ENCODE measurements at places on chromosomes 7 and 10.

DNA sequence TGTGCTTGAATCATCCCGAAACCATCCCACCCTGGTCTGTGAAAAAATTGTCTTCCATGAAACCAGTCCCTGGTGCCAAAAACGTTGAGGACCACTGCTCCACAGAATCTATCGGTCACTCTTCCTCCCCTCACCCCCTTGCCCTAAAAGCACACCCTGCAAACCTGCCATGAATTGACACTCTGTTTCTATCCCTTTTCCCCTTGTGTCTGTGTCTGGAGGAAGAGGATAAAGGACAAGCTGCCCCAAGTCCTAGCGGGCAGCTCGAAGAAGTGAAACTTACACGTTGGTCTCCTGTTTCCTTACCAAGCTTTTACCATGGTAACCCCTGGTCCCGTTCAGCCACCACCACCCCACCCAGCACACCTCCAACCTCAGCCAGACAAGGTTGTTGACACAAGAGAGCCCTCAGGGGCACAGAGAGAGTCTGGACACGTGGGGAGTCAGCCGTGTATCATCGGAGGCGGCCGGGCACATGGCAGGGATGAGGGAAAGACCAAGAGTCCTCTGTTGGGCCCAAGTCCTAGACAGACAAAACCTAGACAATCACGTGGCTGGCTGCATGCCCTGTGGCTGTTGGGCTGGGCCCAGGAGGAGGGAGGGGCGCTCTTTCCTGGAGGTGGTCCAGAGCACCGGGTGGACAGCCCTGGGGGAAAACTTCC is 784 bp upstream of the SERPINE1 start:
- no peak for DNase-seq

DNA sequence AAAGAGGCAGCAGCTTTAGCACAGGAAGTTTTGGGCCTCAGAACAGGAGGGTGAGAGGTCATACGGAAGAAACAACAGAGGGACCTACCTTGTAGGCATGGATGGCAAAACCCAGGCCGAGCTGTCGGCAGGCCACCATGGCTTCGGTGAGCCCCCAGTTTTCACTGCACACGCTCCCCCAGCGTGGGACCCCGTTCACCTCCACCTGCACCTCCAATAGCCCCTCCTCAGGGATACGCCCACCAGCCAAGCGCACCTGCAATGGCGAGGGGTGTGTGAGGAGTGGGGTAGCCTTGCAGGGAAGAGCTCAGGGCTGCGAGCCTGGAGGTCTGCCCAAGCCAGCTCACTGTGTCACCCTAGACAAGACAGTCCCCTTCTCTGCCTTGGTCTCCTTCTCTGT is 11.3 kb downstream of the LOXL4 start:
- DNase-seq, result no peak

DNA sequence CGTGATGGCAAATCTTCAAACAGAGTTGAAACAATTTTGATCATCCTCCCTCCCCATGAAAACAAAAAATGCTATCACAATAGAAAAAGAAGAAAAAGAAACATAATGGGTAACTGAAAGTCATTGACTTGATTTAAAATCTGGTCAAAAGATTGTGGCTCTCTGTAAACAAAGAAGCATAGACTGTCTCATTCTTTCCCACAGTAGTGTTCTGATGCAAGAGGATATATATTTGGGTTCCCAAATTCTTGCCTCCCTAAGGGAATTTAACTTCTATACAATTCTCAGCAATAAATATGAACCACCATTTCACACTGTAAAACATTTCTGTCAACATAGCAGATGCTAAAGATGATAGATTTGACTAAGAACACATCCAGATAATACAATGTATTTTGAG is 32.8 kb upstream of the MEOX2 start:
- DNase-seq, result no peak

- DNase-seq, result no peak
Measured at GRCh38 chr7:134836447-134836846, 57.0 kb downstream of the CALD1 start.

DNA sequence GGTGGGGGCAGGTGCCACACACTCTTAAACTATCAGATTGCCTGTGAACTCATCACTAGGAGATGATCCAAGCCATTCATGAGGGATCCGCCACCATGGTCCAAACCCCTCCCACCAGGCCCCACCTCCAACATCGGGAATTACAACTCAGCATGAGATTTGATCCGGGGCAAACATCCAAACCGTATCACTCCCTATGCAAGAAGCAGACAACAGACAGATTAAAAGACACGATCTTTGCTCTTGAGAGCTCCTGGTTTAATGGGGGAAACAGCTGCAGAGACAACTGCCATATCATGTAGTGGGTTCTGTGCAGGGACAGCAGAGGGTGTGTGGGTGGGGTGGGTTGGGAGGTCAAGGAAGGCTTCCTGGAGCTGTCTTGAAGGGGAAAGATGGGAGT is 123.6 kb downstream of the EMX2 start:
- DNase-seq, result no peak

DNA sequence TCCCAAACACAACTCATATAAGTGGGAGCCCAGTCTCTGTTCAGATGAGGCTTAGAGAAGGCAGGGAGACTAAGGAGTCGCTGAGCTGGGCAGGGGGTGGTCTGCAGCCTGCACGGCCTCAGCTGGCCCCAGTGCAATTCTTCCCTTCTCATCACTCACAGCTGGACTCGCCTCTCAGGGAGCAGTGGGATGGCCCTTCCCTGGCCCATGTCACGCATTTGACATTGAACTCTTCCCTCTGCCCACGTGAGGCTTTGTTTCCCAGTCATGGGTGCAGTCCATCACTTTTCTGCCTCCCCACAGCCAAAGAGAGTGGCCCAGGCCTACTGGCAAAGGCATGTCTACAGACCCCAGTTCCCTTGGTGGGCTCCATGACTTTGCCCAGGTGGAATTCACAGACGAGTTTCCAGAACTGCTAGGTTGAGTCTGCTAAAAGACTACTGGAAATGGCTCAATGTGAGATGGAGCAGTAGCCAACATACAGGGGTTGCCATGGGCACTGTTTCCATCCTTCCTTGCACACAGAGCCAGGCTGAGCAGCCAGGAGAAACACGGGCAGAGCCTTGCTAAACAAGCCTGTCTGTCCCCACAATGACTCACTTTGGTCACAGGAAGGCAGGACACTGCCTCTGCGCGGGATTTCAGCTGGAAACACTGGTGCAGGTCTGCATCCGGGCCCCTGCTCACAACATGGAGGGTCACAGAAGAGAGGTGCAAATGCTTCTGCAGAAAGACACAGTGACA is 90.1 kb downstream of the OAT start:
- no peak for DNase-seq

DNA sequence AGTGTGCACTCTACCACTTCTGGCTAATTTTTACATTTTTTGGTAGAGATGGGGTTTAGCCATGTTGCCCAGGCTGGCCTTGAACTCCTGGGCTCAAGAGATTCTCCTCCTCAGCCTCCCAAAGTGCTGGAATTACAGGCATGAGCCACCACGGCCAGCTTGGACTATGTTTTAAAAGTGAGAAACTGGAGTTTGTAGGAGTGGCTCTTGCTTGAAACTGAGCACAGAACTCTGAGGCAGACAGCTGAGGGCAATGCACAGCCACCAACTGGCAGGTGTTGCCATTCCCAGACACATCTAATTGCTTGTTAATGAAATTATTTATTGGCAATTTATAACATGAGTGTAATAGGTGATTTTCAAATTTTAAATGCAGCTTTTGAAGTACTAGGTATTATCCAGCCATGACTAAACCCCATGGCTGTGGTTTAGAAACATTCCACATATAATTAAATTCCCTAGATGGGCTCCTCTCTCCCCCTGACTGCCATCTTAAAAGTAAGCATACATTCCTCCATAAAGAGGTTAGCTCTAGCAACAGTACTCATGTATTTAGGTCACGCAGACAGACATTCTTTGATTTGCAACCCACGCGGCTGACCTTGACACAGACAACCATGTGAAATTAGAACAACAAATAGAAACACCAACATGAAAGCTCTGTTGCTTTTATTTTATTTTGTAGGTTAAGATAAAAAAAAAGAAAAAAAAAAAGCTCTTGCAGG is 19.8 kb downstream of the PANK1 start:
- DNase-seq, result no peak

DNA sequence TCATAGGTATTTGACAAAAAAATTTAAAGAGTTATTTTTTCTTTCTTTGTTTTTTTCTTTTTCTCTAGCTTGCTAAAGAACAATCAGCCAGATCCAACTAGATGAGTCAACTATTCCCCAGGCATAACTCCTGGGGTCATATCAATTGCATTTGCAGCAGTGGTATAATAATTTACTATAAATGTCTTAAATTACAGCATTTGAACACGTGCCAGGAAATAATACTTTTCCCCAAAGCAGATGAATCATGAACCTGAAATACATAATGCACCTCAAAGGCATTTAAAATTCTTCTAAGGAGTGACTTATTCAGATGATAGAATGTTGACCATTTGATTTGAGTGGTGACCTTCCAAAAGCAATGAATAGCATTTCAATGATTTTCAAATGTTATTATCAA is 190.1 kb downstream of the LRRTM3 start:
- DNase-seq, result no peak

GRCh38 chr7:72674394-72674793 is 153.6 kb downstream of the TYW1B start:
- no peak for DNase-seq

GRCh38 chr7:54811846-54812254 is 52.8 kb upstream of the SEC61G start:
- DNase-seq, result no peak

- DNase-seq, result no peak
Measured at GRCh38 chr7:142461437-142461836, 203.6 kb upstream of the PRSS58 start.

DNA sequence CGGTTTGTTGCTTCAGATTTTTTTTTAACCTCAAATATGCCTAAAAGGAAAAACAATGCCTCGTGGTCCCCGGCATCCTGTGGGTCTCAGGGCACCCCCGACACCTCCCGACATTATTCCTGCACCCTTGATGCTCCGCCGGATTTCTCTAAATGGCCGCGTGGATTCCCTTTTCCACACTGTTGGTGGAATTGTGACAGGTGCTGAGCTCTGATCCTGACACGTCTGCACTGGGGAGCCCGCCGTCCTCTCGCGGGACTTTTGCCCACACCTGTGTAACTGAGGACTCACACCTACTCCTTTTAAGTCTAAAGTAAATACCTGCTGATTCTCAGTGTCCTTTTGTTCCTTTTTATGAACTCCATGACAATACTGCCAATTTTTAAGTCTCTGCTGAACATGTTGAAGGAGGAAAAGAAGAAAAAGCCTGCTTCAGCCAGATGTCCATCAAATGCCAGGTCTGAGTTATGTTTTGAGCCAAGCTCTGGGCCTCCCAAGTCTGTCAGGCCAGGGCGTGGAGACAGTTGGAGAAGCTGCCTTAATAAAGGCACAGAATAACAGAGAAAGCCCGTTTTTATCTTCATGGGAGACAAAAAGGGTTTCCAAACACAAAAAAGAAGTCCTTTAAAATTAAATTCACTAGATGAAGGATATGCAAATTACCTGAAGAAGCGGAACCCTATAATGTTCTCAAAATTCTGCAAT is 568.2 kb downstream of the DNAJB6 start:
- DNase-seq, result no peak

- DNase-seq, result no peak
Measured at GRCh38 chr10:132467464-132468149, 70.0 kb upstream of the INPP5A start.

GRCh38 chr7:46291601-46292150 is 370.6 kb upstream of the IGFBP3 start:
- DNase-seq, result no peak

- no peak for DNase-seq
Measured at GRCh38 chr10:109427411-109427810, 495.9 kb downstream of the XPNPEP1 start.

- DNase-seq, result no peak
Measured at GRCh38 chr7:70695795-70696083, 436.2 kb upstream of the GALNT17 start.

- DNase-seq, result no peak
Measured at GRCh38 chr7:155295511-155295910, 2.2 kb upstream of the INSIG1 start.

DNA sequence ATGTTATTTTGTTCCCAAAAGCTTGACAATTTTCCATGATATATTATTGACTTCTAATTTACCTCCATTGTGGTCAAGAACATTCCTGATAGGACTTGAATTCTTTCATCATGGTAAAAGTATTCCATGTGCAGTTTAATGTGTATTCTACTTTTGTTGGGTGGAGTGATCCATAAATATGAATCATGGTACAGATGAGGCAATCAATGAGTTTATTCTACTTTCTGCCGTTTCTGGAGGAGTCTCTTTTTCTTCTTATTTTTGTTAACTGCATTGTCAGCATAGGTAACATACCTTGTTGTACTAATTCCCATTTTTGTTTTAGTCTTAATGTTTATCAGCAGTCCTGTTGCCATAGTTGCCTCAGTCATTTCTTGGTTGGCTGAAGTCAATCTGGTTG is 69.6 kb downstream of the SHOC2 start:
- DNase-seq, result no peak

DNA sequence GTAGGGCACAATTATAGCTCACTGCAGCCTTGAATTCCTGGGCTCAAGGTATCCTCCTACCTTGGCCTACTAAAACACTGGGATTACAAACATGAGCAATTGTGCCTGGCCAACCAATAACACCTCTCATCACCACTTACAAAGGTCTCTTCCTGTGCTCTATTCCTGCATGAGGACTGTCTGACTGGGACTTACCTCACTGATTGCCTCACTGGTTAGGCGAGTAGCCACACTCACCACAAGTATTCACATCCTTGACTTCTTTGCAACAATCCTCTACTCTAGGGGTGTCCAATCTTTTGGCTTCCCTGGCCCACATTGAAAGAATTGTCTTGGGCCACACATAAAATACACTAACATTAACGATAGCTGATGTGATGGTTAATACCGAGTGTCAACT is 22.6 kb upstream of the PDIA4 start:
- no peak for DNase-seq

Measured in amygdala (tissue), 56 donors.